MM.1S (cell line): ENCODE measurements at places on chromosomes 7 and 10.

DNA sequence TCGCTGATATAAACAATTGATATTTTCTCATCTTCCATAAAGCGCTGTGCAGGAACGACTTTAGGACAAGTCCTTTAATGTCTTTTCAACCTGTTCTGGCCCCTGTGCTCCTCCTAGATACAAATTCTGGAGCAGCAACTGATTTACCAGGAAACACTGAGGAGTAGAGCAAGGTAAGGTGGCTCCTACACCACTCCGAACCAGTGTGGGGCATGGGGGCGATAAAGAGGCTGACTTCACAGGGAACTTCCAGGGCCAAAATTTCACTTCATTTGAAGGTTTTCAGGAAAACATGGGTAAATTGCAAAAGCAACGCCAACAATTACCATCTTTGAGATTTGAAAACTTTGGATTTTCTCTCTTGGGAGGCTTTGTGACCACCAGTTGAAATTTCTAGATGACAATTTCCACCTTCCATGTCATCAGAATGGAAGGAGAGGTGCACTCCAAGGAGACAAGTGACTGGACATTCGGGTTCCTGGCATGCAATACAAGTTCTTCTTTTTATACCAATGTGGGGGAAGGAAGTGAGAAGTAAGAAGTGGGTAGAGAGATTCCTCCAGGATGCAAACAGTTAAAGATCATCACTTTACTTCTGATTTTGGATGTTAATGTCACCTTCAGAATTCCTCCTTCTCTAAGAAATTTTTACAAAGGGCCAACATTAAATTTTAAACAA is 118.5 kb downstream of the FAM107B start:
- DNase-seq, result no peak

DNA sequence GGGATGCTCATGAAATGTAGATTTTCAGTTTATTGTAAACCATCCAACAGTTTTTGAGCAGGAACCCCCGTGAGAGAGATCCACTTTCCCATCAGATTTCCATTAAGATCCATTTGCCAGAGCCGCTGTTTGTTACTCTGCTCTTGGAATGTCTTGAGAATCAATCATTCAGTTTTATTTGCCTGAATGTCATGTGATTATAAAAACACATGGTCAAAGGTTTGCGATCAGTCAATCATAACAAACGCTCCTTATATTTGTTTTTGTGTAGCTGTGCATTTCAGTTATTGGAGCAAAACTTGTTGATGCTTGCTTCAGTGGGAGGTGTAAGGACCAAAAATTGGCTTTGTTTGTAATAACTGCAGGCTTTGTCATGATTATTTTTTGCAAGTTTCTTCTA is 155.8 kb upstream of the RHOBTB1 start:
- DNase-seq, result no peak

GRCh38 chr7:99969298-99969697 is 6.5 kb downstream of the AZGP1 start:
- no peak for DNase-seq

- no peak for DNase-seq
These were observed 63.4 kb downstream of the CRPPA start for GRCh38 chr7:16357921-16358320.

- no peak for DNase-seq
These were observed 48.3 kb downstream of the BAIAP2L1 start for GRCh38 chr7:98352621-98353020.
